ENCODE measurements at places on chromosomes 13 and 19.

GRCh38 chr13:26920614-26921355, 160.2 kb upstream of the GPR12 start:
- no peak for DNase-seq

DNA sequence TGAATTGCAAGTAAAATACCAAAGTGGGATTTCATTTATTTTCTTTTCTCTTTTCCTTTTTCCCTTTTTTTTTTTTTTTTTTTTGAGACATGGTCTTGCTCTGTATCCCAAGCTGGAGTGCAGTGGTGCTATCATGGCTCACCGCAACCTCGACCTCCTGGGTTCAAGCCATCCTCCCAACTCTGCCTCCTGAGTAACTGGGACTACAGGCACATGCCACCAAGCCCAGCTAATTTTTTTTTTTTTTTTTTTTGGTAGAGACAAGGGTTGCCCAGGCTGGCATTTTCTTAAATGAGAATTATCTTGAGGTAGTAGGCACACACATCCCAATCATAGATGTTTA, 68.5 kb upstream of the GPR183 start:
- no peak for DNase-seq

DNA sequence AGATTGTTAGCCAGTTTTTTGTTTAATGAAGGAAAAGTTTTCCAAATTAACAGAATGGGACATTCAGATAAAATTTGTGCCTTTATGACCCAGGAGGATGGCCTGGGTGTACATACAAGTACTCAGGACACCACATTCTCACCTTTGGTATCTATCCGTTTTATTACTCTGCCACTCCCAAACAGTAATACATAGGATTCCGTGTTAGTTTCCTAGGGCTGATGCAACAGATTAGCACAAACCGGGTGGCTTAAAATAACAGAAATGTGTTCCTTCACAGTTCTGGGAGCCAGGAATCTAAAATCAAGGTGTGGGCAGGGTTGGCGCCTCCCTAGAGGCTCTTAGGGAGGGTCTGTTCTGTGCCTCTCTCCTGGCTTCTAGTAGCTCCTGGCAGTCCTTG, 129.9 kb downstream of the GGACT start:
- DNase-seq, result no peak

DNA sequence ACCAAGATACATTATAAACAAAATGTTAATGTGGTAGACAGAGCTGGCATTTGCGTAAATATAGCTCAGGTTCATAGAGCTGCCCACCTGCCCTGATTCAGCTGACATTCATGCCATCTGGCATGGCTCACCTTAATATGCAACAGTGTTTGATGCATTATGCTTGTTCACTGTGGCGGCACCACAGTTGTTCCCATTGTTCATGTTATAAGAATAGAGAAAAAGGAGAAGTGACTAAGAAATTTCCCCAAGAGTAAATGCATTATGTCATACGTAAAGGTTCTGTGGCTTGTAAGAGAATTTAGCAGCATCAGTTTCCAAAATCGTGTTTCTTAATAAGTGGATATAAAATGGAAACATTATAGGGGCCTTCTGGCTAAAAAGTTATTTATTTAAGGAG, 4.5 kb downstream of the CCNA1 start:
- DNase-seq, result no peak

GRCh38 chr19:16470911-16471811, 609 bp downstream of the EPS15L1 start:
- DNase-seq, result peak; percentile 54

GRCh38 chr13:113466383-113466782, 13.1 kb upstream of the ADPRHL1 start:
- DNase-seq, result no peak

DNA sequence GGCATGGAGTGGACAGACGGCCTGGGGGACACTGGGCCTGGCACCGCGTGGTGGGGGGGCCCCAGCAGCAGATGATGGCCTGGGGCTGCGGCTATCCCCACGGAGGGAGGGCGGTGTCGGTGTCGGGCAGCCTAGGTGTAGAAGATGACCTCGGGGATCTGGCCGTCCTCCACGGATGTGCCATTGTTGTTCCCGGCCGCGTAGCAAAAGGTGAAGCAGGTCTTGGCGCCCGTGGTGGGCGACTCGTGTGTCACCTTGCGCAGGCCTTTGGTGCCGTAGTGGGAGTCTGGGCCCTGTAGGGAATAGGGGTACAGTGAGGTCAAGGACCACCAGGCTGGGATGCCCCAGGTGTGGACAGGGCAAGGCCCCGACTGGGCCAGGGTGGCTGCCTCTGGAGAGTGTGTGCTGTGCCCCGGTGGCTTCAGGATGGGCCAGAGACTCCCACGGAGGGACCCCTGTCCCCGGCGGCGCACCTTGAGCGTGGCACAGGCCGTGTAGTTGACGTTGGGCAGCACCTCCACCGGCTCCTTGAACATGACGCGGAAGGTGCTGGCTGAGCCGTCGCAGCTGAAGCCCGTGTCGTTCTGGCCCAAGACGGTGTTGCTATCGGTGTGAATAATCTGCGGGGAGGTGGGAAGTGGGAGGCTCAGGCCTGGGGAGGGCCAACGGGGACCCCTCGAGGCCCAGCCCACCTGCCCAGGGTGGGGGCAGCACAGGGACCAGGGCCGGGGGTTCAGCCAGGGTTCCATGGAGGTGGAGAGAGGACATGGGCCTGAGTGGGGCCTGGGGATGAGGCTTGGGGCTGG, 29.0 kb downstream of the BTBD2 start:
- DNase-seq, result no peak

DNA sequence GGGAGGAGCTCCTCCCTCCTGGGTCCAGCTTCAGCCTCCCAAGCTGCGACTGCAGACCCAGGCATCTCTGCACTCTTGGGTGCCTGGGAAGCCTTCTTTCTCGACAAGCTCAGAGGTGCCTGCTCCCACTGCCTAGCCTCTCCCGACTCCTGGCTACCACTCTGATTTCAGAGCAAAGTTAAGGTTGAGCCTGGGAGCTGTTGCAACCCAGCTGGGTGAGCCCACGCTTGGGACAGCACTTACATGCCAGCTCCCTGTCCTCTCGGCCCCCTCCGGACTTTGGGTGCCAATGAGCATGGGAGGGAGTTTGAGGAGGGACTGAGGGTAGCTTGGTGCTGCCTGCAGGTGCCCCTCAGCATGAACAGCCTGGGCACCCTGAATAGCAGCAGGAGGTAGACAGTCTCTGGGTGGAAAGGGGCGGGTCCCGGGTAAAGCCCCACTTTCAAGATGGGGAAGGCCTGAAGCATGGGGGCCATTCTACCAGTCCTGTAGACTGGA, 1383.4 kb upstream of the PCDH20 start:
- no peak for DNase-seq

GRCh38 chr13:111062966-111063365, 52.1 kb upstream of the ARHGEF7 start:
- no peak for DNase-seq

GRCh38 chr19:57419439-57419838, 8.5 kb downstream of the ZNF17 start:
- DNase-seq, result no peak

- no peak for DNase-seq
Observed at GRCh38 chr19:34961775-34962686, 2.0 kb downstream of the ZNF792 start.

DNA sequence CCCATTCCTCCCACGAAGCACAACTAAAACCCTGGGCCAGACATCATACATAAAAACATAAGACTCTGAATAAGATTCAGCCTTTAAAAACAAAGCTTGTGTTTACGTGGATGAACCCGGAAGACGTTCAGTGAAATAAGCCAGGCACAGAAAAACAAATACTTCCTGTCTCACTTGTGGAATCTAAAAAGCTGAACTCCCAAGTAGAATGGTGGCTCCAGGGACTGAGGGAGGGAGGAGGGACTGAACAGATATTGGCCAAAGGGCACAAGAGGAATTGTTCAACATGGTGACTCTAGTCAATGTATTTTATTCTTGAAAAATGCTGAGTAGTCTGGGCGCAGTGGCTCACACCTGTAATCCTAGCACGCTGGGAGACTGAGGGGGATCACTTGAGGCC, 35.7 kb upstream of the TPM4 start:
- no peak for DNase-seq

DNA sequence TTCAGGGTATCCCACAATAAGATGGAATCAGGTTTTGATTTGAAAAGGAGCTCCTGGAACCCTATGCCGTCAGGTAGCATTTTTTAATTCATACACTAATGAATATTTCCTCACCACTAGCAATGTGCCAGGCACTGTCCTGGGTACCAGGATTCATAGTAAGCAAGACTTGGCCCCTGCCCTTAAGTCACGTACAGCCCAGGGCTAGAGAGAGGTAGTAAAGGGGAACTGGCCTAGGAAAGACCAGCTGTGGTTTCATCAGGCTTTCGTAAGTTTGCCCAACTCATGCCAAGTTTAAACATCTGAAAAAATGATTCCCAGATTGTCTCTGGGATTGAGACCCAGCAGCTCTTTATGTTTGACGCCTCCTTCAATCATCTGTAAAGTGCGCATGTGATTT, 45.9 kb upstream of the AMER2 start:
- no peak for DNase-seq

DNA sequence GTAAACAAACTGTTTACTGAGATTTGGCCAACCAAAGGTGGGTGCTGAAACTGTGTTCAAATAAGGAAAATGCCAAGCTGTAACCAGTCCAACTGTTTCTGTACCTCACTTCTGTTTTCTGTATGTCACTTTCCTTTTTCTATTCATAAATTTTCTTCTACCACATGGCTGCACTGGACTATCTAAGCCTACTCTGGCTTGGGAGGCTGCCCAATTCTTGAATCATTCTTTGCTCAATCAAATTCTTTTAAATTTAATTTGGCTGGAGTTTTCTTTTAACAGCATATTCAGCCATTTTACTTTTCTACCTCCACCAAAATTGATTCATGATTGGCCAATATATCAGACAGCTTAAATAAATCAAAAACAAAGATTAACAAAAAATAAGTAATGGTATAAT, 1575.5 kb upstream of the SPRY2 start:
- peak; percentile 5 for DNase-seq

DNA sequence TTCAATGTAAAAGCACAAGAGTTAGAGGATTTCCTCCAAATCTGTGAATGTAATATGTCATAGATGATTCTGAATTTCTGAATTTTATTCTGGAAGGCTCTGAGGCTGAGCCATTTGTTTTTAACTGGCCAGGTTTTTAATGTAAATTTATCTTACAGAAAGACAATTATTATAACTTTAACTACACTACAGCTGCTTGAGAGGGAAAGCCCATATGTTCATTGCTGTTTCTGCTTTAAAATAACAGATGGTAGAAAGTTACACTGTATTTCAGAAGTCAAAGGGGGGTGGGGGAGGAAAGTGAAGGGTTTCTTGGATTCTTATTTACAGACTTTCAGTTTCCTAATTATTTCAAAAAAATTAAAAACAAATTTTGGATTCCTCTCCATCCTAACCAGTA, 62.8 kb downstream of the DNAJC15 start:
- DNase-seq, result no peak

- no peak for DNase-seq
Observed at GRCh38 chr19:40671404-40671803, 19.0 kb downstream of the NUMBL start.

DNA sequence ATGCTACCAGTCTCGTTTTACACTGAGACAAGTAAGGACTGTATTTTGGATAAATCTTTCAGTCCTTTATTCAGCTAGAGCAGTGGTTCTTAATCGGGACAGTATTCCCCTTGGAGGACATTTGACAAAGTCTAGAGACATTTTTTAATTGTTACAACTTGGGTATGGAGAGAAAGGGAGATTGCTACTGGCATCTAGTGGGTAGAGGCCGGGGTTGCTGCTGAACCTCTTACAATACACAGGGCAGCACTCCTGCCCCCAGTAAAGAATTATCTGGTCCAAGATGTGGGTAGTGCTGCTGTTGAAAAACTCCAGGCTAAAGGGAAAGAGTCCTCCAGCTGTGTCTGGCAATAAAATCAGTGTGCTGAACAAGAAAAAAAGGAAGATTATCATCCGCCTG, 334.8 kb downstream of the SLC7A1 start:
- DNase-seq, result no peak

DNA sequence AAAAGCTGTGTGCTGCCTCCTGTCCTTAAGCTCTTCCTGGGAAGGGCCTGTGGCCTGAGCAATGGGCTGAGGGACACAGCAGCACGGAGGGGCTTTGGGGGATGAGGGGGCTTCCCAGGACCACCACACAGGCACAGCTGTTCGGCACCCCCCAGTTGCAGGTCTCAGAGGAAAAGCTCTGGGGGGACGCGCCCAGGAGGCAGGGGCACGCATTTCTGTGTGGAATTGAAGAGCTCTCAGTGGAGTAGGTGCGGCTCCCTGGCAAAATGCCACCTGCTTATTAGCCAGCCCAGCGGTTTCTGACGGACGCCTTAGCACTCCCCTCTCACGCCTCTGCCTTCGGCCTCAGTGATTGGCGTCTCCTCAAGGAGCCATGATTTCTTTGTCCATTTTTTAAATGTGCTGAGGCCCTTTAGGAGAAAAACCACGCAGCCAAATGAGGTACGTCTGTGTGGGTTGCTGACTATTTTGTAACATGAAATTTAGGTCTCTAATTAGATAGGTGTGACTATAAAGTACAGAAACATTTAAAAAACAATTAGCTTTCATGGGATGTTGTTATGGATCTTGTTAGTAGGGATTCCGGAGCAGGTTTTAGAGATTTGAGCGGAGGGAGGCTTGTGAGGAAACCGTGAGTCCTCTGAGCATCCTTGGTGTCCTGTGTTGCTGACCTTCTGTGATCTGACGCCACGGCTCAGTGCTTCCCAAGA, 4.0 kb downstream of the MCF2L start:
- DNase-seq, result no peak

DNA sequence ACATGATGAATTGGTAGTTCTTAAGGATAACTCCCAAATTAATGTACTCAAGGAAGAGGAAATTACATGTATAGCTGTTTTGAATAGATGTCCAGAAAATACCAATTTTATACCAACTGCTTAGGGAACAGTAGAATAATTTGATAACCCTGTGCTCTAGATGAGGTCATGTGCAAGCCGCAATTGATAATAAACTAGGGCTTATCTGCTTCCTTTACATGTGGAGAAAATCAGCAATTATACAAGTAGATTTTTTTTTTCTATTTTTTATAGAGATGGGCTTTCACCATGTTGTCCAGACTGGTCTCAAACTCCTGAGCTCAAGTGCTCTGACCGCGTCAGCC, 9.3 kb downstream of the TPT1 start:
- no peak for DNase-seq

DNA sequence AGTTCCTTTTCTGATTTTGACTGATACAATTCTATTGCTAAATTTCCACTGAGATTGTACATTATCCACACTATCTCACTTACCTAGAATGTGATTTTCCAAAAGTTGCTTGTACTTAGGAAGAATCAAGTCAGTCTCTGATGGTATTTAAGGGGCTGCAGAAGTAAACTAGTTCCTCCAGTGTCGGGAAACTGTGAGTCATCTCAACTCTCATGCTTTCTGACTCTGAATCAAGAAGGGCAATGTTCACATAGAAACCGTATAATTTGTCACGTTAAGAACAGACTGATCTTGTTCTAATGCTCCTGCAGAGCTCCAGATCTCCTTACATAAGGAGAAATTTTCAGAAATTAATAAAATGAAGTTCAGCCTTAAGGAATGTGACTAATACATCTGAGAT, 369.3 kb downstream of the KLF5 start:
- no peak for DNase-seq

GRCh38 chr13:51246025-51246417, 23.8 kb downstream of the FAM124A start:
- no peak for DNase-seq
